Effector memory CD4-positive, alpha-beta T cell (primary cell): ENCODE measurements at places on chromosomes 3 and 15.
A peak's percentile ranks its signal among the peaks of the same experiment; 100 is the strongest.

DNA sequence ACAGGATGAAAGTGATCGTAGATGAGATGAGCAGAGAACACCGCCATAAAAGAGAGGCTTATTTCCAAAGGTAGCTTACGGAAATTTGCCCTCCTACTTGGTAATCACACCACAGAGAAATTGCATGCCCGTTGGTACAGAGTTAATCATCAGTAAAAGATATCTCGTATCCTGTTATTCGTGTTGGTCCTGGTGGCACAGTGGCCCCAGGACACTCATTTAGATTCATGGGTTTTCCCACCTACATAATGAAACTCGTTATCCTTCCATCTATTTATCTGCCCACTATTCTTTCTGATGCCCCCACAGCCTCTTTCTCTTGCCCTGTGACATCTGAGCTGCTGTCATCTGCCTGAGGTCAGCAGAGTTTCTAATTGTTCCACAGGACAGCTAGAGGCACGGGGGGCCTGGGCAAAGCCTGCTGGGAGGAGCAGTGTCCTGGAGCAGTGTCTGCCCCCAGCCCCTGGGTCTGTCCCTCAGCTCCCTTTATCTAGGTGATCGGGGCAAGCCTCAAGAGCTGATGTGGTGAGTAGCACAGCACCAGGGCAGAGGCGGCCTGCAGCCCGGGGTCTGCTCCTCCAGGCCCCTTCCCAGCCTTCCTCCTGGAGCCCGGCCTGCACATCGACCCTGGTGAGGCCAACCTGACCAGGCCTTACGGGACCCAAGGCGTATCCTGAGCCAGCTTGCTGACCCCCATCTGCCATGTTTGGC is 42.2 kb downstream of the PXYLP1 start:
- DNase-seq, result no peak

DNA sequence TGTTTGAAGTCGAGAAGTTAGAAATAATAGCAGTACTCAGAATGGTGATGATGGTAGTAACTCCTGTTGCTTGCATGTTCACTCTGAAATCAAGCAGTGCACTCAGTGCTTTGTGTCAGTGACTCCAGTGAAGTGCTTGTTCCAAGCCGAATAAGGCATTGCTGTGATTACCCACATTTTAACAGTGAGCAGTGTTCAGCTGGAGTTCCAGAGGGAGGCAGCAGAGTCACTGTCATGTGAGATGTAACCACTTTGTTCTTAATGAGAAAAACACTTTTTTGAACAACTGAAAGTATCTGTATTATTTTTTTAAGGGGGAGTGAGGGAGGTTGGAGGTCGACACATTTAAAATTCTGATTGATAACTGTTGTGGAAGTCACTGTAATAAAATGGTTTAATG is 3.7 kb downstream of the MDFIC2 start:
- DNase-seq, result no peak

GRCh38 chr3:184314700-184315542 is 515 bp downstream of the EIF4G1 start:
- peak; percentile 67 for DNase-seq

DNA sequence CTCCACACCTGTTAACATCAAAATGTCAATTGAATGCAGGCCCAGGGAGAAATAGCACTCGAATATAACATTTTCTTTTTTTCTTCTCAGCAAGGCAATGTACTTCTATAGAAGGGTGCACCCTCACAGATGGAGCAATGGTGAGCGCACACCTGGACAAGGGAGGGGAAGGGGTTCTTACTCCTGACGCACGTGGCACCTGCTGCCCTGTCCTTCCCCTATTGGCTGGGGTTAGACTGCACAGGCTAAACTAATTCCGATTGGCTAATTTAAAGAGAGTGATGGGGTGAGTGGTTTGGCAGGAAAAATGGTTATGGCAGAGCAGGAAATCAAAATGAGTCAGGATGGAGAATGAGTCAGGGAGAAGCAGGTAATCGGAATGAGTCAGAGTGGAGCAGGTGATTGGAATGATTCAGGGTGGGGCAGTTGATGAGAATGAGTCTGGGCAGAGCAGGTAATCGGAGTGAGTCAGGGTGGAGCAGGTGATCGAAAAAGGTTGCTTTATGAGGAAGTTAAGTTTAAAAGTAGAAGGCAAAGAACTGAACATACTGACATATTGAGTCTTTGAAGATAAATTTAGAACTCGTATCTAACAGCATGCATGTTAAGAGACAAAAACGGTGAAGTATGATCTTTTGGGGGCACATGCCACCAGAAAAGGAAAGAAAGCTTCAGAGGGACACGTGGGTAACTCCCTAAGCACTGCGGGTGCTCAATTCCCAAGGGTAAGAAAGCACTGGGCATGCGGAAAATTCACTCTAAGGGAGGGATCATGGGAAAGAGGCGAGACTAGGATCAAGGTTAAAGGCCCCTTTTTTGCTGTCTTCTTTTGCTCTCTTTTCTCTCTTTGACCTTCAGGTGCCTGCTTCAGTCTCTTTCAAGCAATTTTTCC is 72.9 kb upstream of the GALNT15 start:
- DNase-seq, result no peak

- no peak for DNase-seq
Measured at GRCh38 chr3:89252016-89252415, 144.6 kb downstream of the EPHA3 start.

- no peak for DNase-seq
Measured at GRCh38 chr15:71709808-71710418, 100.4 kb upstream of the NR2E3 start.

- no peak for DNase-seq
Measured at GRCh38 chr3:125381314-125381713, 6.2 kb upstream of the ZNF148 start.

GRCh38 chr15:64355348-64355943 is 527 bp downstream of the CSNK1G1 start:
- no peak for DNase-seq

DNA sequence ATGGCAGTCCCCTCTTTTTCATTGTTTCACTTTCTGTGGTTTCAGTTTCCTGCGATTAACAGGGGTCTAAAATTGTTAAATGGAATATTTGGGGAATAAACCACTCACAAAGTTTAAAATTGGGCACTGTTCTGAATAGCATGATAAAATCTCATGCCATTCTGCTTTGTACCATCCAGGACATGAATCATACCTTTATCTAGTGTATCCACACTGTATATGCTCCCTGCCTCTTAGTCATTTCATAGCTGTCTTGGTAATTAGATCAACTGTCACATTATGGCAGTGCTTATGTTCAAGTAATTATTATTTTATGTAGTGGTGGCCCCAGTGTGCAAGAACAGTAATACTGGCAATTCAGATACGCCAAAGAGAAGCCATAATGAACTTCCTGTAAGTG is 734.5 kb downstream of the ZPLD1 start:
- no peak for DNase-seq

GRCh38 chr3:97882975-97883598 is 61.3 kb downstream of the CRYBG3 start:
- DNase-seq, result no peak

GRCh38 chr3:24302396-24302795 is 192.3 kb downstream of the THRB start:
- DNase-seq, result no peak

DNA sequence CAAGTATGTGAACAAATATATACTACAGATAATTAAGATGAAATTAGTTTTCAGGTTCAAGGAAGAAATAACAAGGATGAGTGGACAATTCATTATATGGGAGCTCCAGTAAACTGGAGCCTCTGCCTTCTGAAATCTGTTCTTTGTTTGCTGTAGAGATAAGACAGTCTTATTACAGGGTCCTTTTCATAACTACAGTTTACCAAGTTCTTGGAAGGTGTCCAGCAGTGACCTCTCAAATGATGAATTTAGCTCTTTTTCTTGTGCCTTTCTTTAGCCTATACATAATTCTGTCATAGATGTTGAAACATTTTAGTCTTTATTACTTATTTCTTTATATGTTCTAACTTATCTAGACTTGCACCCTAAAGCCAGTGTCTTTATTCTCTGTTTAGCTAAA is 89.7 kb upstream of the GBE1 start:
- no peak for DNase-seq

DNA sequence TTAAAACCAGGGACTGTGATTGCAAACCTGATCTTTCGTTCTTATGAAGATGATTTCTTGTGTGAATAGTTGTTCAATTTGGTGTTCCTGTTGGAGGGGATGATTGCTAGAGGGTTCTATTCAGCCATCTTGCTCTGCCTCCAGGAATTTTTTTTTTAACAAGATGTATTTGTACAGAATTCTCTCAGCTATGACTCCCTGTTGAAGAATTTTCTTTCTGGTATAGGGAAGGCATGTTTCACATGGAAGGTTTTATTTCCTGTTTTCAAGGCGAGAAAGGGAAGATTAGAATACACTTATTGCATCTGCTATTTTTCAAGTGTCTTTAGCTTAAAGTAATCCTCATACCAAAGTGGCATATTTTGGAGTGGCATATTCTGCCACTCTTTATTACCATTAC is 5.6 kb upstream of the LRRC34 start:
- no peak for DNase-seq

- peak; percentile 11 for DNase-seq
Measured at GRCh38 chr3:185353823-185354614, 8.9 kb upstream of the MAP3K13 start.

DNA sequence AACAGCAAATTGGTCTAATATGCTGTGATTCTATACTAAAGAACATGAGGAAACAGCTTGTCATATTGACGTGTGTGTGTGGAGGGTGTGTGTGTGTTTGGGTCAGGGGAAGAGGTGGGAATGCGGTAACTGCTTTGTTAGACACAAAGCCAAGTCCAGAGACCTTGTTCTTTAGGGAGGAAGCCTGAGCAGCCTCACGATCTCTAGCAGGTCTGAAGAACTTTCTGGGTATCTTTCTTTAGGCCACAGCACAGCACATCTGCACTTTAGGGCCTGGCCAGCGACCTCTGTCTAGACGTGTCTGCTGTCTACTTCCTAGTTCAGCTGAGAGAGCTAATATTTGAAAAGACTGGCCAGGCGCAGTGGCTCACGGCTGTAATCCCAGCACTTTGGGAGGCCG is 220.0 kb upstream of the TPRG1 start:
- no peak for DNase-seq

DNA sequence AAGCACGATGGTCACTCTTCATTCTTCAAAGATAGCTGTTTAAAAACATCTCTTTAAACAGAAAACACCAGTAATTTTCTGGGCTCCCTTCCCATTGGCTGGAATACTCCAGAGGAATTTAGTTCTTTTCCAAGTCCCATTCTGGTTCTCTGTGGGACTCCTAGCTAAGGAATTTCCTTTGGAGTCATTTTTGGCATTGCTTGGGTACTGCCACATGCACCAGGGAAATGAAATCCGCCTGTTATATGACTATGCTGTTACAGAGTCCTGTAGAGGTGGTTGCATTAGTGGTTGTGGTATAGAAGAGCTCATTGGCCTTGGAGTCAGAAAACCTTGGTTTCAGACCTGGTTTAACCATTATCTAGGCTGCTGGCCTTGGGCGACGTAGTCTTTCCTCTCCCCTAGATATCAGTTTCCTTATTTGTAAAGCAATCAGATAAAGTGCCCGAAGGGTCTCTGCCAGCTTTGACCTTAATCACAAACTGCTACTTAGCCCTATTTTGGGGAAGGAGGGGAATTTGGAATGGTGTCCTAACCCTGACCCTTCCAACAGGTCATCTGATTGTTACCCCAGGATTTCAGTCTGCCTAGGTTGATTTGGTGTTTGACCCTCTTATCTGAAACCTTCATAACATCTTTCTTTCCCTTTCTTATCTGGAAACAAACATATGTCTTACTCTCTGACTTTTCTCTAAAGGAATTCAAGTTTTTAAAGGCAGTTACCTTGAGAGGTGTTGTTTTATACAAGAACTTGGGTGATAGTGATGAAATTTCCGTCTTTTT is 13.4 kb downstream of the RTP1 start:
- no peak for DNase-seq

DNA sequence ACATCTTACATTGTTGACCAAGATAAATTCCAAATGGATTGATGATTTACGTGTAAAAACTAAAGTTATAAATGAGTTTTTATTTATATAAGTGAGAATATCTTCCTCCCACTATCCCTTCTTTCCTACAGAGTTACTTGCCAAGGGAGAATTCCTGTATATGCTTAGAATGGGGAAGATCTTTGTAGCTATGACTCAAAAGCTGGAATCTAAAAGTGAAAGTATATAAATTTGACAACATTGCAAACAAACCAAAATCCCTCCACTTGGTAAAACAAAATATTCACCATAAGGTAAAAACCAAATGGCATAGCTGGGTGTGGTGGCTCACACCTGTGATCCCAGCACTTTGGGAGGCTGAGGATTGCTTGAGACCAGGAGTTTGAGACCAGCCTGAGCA is 52.7 kb upstream of the GCNT3 start:
- DNase-seq, result no peak

GRCh38 chr3:73378207-73378606 is 246.5 kb downstream of the PDZRN3 start:
- DNase-seq, result no peak

GRCh38 chr15:31776039-31776438 is 254.3 kb upstream of the CHRNA7 start:
- DNase-seq, result no peak

DNA sequence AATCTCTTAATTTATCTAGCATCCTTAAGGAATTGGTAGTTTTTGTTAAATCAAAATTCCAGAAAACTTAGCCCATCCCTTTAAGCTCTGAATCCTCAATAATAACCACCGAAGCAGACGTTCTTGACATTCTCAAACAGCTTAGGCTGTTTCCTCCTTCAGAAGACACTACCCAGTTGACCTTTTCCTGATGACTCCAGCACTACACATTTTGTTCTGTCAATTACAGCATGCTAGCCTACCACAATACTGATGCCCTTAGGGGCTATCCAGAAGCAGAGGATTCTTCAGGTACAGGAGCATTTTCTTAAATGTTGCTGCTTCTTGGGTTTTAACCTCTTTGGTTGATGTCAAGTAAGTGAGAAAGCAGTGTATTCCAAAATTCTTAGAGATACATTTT is 33.4 kb downstream of the ETV5 start:
- no peak for DNase-seq

GRCh38 chr3:45244356-45244755 is 18.3 kb upstream of the TMEM158 start:
- DNase-seq, result no peak

GRCh38 chr15:44537735-44538240 is 841 bp downstream of the EIF3J start:
- no peak for DNase-seq

GRCh38 chr15:52575072-52575471 is 6.2 kb upstream of the ARPP19 start:
- DNase-seq, result no peak

DNA sequence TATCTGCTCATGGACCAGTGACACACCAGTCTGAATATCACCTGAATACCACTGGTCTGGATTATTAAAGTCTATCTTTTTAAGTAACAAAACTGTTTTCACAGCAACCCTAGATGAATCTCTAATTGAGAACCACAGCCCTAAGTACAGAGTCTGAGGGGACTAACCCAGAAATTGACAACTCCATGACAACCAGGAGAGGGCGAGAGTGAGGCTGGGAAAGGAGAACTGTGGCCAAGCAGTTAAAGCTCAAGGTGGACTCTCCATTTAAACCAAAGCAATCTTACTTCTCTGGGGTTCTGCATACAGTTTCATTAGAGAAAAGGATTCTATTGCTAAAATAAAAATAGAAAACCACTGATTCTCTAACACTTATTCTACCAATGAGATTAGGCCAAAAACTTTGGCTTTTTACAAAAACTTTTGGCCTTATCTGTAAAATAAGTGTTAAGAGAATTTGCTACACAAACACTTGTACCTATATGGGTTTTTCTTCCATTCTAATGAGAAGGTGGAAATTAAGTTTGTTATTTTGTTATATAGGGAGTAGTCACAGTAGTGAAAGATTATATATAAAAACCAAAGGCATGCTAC is 11.4 kb downstream of the NEK10 start:
- DNase-seq, result peak; percentile 24
